ENCODE measurements at places on chromosomes 6 and 20. TPM values are rescaled to one million over a fixed set of nuclear protein-coding genes. Genes with fewer than 3 reads are reported as not detected.

Gene OPRM1
- not detected for total RNA-seq

Gene TFAP2A
- total RNA-seq, result 0.23 TPM

Gene SIRPB1
- total RNA-seq, result 3.1 TPM

Gene GCNT2
- 18.6 TPM for total RNA-seq

Gene RSPH9
- total RNA-seq, result 0.75 TPM

DNA sequence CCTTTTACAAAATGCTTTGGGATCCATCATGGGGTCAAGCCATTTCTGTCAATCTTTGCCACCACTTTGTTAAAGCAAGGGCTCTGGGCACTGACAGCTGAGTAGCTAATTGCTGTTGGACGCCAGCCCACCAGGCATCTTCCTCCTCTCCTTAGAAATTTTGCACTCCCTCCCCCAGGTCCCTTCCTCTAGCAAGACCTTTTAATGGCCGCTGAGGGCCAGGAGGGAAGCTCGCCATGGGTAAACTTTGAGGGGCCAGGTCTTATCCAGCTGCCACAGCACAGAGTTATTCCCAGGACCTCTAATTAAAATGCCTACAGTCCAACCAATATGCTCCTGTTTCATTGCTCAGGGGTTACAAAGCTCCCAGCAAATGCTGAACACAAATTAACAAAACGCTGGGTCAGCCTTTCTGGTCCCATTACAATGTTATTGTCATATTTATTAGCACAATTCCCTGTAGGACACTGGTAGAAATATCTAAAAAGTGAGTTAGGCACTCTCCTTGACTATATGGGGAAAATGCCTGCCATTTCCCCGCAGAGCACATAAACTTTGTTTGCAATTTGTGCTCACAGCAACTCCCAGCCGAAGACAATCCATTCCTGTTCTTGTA is 16.8 kb downstream of the SCML4 start:
- no peak overlapping the region for H3K27ac ChIP-seq
- H3K27me3 ChIP-seq, result no peaks in the 10 kb centered on the region
- no peaks in the 10 kb centered on the region for H3K36me3 ChIP-seq
- no peaks in the 10 kb centered on the region for H3K4me1 ChIP-seq

DNA sequence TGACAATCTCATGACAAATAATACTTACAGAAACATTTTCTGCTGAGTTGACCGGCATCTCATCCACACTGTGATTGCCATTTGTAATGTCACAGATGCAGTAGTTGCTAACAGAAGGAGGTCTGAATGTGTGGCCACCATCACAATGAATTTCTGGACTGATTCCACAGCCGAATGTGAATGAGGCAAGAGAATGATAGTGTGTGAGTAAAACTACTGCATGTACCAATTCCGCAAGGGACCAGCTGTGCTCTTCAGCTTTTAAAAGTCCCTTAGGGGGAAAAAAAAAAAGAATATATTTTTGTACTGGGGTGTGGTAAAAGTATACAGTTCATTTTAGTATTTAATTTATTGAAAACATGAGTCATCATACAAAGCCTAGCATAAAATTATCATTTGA is 96.2 kb downstream of the SESN1 start:
- no peak for DNase-seq
- H3K36me3 ChIP-seq, result peaks cover 2% of the 10 kb centered on the region
- no peak overlapping the region for H3K4me3 ChIP-seq
- H3K27me3 ChIP-seq, result no peaks in the 10 kb centered on the region

DNA sequence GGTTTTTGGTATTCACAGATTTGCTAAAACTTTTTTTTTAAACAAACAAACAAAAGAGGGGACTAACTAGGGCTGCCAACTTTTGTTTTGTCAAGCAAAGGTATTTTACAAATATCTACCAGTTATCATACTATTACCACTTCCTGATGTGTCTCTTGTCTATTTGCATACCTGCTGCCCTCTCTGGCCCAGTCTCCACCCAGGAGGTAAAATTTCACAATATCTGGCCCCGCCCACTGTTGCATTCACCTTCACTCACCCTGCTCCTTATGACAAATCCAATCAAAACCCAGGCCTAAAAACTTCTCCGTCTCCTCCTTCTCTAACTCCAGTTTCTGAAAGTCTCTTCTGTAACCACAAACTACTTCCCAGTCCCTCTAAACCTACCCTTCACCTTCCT is 82.2 kb downstream of the TRERF1 start:
- DNase-seq, result no peak
- no peaks in the 10 kb centered on the region for H3K36me3 ChIP-seq
- H3K27ac ChIP-seq, result no peak overlapping the region
- no peak overlapping the region for H3K4me3 ChIP-seq

DNA sequence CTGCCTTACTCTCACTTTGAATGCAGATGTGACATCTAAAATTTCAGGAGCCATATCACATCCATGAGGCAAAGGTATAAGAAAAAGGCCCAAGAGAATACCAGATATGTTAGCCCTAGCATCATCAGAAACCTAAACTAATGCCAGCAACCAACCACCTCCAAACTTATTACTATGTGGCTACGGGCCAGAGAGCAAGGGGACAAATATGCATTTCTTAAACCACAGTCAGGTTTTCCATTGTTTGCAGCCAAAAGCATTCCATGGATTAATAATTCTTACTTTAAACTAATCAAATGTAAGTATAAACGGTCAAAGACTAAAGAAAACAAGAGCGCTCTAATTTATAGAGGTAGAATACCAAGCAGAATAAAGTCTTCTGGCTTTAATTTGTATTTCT is 84.7 kb downstream of the TASP1 start:
- H3K4me1 ChIP-seq, result no peaks in the 10 kb centered on the region
- H3K36me3 ChIP-seq, result no peaks in the 10 kb centered on the region
- H3K4me3 ChIP-seq, result no peak overlapping the region
- DNase-seq, result no peak
- H3K27me3 ChIP-seq, result no peaks in the 10 kb centered on the region
